NCI-H1436 treated with DMSO at 0.1 percent for 48 hours (cell line): ENCODE measurements at places on chromosomes 1 and 21.
A peak's percentile ranks its signal among the peaks of the same experiment; 100 is the strongest.

GRCh38 chr1:227729881-227730629, 5.0 kb downstream of the JMJD4 start:
- no peak for DNase-seq

- DNase-seq = no peak
Measured at GRCh38 chr1:52786148-52786547, 56.4 kb upstream of the ZYG11A start.

- no peak for DNase-seq
Measured at GRCh38 chr1:152182431-152182830, 23.4 kb upstream of the RPTN start.

GRCh38 chr21:44454747-44455523, at the start of gene LRRC3:
TSS of gene LRRC3 (plus strand) at chr21:44455510. CDS start at chr21:44456645, 1,135 bp downstream.
- no peak for DNase-seq

- no peak for DNase-seq
Measured at GRCh38 chr1:11873395-11874257, 14.9 kb upstream of the NPPB start.

- DNase-seq = no peak
Measured at GRCh38 chr21:46371204-46372013, 47.5 kb downstream of the PCNT start.

DNA sequence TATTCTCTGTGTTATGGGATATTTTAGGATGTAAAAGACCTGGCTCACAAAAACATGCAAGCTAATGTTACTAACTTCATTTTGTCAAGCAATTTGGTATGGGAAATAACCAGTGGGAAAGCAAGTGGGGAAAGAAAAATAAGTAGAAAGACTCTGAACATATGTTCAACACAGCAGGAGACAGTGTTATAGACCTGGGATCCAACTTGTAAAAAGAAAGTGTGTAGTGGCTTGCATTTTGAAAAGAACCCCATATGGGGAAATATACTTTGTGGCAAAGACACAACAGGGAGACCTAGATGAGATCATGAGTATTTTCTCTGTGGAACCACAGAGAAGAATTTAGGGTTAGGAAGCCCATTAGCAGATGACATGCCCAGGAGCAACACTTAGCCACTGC, 212.7 kb upstream of the NRIP1 start:
- no peak for DNase-seq

- no peak for DNase-seq
Measured at GRCh38 chr1:182700351-182700709, 15.9 kb upstream of the RGS8 start.

DNA sequence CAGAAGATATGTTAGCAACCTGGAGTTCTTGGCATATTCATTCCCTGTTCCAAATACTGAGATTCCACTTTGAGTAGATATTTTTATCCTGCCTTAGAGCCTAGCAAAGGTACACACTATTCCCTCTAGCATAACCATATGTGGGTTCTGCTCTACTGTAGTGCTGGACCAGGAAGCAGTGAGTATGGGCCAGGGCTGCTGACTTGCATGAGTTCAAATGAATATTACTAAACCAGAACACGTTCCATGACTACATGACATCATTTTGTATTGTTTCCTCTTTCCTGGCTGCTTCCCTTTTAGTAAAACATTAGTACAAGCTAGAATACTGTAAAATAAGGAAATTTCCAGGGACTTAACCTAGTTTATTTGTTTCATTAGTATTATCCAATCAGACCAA, 41.1 kb downstream of the TNFSF18 start:
- DNase-seq = no peak

DNA sequence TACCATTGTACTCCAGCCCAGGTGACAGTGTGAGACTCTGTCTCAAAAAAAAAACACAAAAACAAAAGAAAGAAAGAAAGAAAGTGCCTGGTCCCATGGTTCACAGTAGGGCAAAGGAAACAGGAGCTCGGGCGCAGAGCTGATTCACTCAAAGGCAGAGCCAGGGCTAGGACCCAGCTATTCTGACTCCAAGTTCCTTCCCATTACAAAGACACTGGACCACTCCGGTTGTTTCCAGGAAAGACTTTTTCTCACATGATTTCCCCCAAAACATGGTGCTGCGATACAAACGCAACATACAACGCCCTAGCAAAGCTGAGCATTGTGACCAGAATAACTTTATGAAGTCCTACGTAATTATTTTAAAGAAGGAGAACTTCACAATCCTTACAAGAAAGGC, 10.7 kb downstream of the ABCG1 start:
- no peak for DNase-seq

DNA sequence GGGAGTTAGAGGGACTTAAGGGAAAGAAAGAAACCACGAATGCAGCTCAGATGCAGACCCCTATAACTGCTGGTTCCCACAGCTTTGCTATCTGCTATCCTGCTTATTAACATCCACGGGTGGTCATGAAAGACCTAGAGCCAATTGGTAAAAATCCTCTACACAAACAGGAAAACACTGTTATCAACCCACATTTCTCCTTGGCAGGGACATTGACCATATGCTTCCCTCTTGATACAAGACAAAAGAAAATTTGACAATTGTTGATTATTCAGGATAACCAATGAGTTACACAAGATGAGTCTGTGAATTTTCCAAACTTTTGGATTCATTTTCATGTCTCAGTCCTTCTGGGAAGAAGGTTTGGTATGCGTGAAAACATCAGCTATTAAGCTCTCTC, 90.4 kb downstream of the TIAM1 start:
- no peak for DNase-seq

DNA sequence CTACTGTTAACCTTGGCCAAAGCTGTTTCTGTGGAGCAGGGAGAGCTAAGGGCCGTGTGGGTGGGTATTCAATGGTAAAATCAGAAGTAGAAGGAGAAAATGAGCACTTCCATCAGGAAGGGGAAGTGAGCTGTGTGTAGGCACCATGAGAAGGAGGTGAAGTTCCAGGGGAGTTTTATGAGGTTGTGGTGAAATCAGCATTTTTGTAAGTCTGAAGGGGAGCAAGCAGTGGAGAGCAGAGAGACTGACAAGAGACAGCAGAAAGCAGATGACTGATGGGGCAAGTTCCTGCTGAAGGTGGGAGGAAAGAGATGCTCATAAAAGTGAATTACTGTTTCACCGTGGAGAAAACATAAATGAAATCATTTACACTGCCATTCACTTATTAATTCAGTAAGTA, 2.7 kb upstream of the GPR88 start:
- DNase-seq = no peak

DNA sequence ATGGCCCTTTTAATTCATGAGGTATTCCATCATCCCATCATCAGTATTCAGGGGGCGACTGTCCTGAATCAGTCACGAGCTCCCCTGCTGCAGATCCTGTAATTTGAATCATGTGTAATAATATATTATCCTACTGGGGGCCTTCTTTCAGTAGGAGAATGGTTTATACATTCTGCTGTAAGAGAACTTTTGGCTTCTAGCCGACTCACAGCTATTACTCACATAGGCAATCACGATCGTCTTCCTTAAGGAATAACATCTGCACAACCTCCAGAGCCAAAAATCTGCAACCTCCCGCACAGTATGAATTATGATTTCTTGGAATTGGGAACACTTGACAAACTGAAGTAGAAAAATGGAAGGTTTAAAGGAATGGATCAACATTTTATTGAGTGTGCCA, 343.0 kb downstream of the USP25 start:
- no peak for DNase-seq

GRCh38 chr21:25717491-25718147, 17.1 kb downstream of the ATP5PF start:
- no peak for DNase-seq

DNA sequence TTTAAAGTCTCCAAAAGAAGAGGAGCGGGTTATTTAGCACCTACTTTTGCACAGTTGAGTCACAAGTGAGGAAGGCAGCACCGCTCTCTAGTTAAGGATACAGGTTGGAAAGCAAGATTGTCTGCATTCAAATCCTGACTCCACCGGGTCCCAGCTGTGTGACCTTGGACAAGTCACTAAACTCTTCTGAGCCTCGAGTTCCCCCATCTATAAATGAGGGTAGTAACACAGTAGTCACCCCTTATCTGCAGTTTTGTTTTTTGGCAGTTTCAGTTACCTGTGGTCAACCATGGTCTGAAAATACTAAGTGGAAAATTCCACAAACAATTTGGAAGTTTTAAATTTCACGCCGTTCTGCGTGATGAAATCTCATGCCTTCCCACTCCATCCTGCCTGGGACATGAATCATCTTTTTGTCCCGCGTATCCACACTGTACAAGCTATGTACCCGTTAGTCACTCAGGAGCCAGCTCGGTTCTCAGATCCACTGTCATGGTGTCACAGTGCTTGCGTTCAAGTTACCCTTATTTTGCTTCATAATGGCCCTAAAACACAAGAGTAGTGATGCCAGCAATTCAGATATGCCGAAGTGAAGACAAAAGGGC, 49.4 kb downstream of the CAPZB start:
- DNase-seq = no peak

DNA sequence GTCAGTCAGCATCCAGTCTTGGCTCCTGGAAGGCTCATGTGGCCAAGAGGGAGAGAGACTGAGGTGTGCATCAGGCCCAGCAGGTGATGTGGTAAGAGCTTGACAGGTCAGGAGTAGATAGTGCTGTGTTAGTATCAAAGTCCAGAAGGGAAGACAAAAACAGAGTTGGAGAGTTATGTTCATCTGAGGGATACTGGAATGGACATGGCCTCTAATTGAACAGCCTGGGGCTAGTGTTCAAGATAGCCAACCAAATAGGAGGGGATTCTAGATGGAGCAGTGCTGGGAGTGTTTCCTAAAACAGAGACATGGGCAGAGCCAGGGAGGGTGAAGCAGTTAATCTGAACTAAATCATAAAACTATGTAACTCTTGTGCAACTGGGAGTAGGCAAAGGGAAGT, 120.7 kb upstream of the MARK1 start:
- DNase-seq = no peak

GRCh38 chr1:115302390-115302961, 35.6 kb downstream of the NGF start:
- no peak for DNase-seq

- DNase-seq = no peak
Measured at GRCh38 chr1:92480813-92481598, 5.7 kb downstream of the GFI1 start.

DNA sequence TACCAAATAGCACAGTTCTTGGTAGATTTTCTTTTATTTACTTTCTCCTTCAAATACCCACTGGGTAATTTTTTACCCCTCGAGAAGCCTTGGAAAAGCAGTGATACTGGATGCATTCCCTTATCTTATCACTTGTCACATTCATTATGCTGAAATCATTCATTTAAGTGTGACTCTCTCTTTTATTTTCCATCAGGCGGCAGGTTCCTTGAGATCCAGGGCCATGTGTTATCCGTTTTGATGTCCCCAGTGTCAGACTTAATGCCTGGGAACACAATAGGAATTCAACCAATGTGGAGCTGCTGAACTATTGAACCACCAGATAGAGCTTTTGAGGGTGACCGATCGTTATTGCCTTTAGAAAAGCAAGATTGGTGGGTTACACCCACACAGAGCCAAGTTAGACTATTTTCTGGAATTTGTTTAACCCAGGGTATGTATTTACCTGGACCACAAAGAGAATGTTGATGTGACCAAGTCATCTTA, 51.5 kb upstream of the ATP5PO start:
- no peak for DNase-seq

- DNase-seq = no peak
Measured at GRCh38 chr1:182453631-182454030, 3.7 kb downstream of the RGSL1 start.

- no peak for DNase-seq
Measured at GRCh38 chr1:21875621-21876063, 61.5 kb downstream of the HSPG2 start.

- no peak for DNase-seq
Measured at GRCh38 chr1:160910170-160910750, 25.3 kb upstream of the ITLN1 start.

GRCh38 chr1:27979151-27979858, 19.5 kb downstream of the XKR8 start:
- DNase-seq = peak; percentile 12

GRCh38 chr1:8821084-8821483, 3.6 kb upstream of the RERE start:
- DNase-seq = no peak

DNA sequence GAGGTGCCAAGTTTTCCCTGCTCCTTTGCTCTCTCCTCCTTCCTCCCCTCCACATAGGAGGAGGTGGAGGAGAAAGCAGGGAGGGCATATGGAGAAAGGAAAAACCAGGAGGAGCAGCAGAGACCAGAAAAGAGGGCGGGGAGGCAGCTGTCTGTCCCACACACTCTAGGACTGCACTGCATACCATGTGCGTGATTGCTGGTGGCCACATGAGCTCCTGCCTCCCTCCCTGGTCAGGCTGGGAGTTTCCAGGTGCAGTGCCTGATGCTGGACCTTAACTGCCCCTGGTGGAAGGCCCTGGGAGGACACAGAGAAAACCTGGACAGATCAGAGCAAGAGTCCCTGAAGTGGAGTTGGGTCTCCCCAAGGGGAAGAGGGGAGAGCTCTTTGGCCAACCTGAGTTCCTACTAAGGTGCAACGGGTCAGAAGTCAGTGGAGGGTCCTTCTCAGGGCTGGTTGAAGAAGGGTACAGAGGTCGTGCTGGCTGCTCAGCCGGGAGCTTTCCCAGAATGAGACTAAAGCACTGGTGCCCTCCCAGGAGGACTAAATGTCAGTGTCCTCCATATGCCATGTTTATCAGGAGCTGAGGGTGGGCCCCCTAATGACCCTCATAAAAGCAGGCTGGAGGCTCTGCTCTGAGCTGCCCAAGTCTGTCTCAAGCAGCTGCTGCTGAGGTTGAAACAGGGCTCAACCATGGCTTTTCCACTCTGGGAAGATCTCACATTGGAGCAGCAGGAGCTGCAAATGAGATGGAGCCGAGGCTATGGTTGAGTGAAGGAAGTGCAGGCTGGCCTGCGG, 3.5 kb upstream of the LGR6 start:
- no peak for DNase-seq

- DNase-seq = no peak
Measured at GRCh38 chr1:8427493-8427892, 109.6 kb downstream of the SLC45A1 start.

GRCh38 chr1:27873671-27874384, 1.5 kb downstream of the THEMIS2 start:
- no peak for DNase-seq

GRCh38 chr1:222521299-222522104, 26.4 kb downstream of the HHIPL2 start:
- DNase-seq = no peak

DNA sequence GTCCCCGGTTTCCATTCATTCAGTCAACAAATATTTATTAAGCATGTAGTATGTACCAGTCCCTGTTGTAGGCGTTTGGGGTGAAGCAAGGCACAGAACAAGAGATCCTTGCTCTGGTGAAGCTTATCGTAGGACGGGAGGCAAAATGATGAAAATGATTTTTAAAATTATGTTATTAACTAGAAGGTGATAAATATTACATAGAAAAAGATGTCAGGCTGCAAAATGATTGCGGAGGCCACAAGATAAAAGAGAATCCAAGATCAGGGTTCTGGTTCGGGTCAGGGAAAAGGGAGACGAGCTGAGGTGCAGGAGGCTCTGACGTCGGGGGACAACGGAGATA, 602 bp upstream of the CGN start:
- DNase-seq = no peak

- DNase-seq = no peak
Measured at GRCh38 chr1:203283597-203283996, 21.7 kb upstream of the BTG2 start.

GRCh38 chr21:17402937-17403336, 109.9 kb upstream of the CXADR start:
- DNase-seq = no peak
